Hematopoietic multipotent progenitor cell treated with erythropoietin and hydrocortisone succinate and interleukin-3 and kit ligand, for 8 days (in vitro differentiated cells): ENCODE measurements at places on chromosomes 1 and 21.

GRCh38 chr1:40001456-40001855 lies 39.1 kb upstream of the CAP1 start:
- no peak for DNase-seq

GRCh38 chr1:226063977-226064815 lies 1.7 kb downstream of the H3-3A start:
- DNase-seq: peak; percentile 72

DNA sequence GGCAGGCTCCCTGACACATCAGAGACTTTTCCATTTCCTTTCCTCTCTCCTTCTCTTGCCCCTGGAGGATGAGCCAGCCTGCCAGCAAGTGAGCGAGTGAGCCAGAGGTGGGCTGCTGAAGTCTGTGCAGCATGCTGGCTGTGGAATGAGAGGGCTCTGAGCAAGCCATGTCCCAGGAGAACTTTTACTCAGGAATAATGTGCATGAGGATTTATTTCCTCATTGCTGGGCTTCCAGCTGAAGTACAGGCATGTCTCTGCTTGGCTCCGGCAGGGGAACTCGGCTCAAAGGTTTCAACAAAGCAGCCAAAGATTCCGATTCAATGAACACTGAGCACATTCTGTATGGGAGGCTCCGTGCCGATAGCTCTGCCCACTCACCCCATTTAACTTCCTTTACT lies 43.7 kb downstream of the UBIAD1 start:
- DNase-seq: no peak

GRCh38 chr1:66925558-66925910 lies 744 bp downstream of the MIER1 start:
- DNase-seq: no peak

- no peak for DNase-seq
Observed at GRCh38 chr1:185869590-185869989, 135.4 kb downstream of the HMCN1 start.

DNA sequence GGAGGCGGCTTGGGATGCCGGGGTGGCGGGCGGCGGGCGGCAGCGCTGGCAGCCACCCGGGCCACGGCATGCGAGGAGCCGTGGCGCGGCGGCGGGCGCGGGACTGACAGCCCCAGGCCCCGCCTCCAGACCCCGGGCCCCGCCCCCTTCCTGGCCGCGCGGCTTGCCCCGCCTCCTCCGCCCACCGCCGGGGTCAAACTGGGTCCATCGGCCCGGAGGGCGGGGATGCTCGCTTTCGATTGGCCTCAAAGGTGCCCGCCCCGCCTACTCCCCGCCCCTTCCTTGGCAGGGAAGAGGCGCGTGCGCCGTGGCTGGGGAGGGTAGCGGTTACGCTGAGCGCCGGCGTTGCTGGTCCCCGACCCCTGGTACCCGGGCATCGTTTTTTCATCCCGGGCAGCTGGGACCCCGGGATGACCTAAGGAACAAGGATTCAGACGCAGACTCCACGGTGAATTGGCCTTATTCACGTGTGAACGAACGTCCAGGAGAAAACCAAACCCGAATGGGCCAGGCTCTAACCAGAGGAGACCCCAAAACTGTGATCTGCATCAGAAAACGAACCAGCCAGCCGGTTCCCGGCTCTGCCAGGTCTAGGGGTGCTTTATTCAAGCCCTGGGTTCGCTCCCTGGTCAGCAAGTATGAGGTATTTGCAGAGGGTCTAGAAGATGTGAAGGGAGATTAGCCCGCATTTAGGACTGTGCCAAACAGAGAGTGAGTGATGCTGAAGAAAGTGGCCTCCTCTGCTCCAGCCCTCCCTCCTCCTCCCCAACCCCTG lies 117.2 kb upstream of the GUCA2B start:
- DNase-seq: peak; percentile 88

- no peak for DNase-seq
Observed at GRCh38 chr1:118304722-118305359, 119.8 kb upstream of the SPAG17 start.

DNA sequence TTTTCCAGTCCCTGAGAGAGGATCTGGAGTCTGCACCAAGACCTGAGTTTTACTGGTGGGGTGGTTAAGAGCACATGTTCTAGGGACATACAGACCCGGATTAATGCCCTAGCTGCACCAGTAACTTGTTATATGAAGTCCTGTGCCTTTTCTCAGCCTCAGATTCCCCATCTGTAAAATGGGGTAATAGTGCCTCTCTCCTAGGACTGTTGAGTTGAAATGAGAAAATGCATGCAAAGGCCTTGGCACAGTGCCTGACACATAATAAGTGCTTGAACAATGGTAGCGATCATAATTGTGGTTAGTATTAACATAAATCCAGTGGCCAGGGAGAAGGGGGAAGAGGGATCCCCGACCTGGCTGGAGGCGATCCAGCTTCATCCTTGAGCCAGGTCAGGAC lies 12.3 kb downstream of the AHDC1 start:
- DNase-seq: peak; percentile 29

GRCh38 chr1:64215576-64215975 lies 12.2 kb downstream of the UBE2U start:
- DNase-seq: no peak

GRCh38 chr1:231310391-231310934 lies 27.2 kb downstream of the EXOC8 start:
- DNase-seq: no peak

DNA sequence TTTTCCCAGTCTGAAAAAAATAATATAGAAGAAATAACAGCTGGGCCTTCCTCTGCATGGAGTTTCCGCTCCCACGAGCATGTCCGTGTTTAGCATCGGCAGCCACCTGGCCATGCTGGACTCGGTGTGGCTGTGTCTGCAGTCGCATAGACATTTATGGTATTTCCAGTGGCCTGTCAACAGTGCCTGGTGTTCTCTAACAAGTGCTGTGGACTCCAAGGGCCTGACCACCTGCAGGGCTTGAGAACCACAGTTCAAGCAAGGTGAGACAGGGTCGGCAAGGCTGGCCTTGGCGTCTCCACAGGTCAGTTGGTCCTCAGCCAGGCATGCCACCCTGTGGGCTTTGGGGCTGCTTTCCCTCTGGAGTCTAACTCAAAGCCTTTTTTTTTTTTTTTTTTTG lies 124.8 kb downstream of the PGBD5 start:
- no peak for DNase-seq

GRCh38 chr1:87176087-87176486 lies 152.6 kb upstream of the LMO4 start:
- DNase-seq: no peak

- DNase-seq: no peak
Observed at GRCh38 chr1:228883535-228883934, 148.3 kb downstream of the RHOU start.

DNA sequence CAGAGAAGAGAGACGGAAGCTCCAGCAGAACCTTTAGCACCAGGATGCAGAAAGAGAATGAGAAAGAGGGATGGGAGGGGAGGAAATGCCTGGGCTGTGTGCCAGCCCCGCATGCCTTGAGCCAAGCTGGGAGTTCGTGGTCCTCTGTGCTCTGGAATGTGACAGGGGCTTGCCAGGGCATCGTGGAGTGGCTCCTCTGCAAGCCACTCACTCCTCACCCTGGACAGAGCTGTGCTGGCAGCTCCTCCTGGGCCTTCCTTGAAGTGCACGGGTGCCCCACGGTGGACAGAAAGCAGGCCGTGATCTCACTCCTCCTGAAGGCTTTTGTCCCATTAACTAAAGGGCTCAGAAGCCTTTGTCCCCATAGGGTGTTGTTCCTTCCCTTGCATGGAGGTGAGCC lies 34.8 kb upstream of the PRELP start:
- DNase-seq: no peak

- no peak for DNase-seq
Observed at GRCh38 chr1:56972976-56973375, 7.2 kb upstream of the C8B start.

DNA sequence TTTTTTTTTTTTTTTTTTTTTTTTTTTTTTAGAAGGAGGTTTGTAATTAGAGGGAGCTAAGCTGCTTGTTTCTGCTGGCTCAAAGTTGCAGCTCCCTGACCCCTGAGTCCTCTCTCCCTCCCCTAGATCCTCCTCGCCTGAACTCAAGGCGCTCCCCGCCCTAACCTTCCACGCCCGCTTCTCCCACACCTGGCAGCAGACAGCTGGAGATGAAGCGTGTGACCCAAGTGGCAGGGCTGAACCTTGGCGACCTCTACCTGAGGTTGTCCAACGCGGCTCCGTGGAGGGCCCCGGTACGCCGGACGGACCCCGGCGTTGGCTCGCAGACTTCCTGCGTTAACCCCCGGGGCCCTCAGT lies 795 bp downstream of the NGF start:
- no peak for DNase-seq

DNA sequence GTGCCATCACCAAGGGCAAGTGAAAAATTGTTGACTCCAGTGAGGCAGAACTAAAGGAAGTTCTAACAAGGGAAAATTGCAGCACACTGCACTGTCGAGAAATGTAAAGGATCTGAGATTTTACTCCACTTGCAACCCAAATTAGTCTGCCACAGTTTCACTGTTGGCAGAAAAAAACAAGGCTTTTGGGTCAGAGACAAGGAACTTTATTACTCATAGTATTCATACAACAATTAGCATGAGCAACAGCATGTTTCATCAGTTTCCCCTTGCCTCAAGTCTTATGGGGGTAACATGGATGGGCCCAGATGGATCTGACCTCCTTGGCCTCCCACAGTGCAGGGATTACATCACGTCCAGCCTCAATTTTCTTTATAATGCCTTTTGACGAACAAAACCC lies 125.3 kb downstream of the LTN1 start:
- no peak for DNase-seq

DNA sequence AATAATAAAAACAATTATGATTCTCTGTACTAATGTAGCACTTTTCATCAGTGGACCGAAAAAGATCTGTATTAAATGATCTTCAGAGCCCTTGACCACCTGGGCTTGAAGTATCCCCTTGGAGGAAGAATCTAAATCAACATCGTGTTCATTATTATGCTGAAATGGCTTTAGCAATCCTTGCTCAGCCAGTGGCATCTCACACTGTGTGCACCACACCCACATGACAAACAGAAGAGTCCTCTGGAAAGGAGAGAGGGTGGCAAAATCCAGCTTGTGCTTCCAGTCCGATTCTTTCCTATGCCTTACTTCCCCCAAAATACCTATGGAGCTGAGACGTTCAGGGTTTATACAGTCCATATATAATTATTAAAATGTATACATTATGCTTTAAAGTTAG lies 318.5 kb upstream of the RUNX1 start:
- no peak for DNase-seq

DNA sequence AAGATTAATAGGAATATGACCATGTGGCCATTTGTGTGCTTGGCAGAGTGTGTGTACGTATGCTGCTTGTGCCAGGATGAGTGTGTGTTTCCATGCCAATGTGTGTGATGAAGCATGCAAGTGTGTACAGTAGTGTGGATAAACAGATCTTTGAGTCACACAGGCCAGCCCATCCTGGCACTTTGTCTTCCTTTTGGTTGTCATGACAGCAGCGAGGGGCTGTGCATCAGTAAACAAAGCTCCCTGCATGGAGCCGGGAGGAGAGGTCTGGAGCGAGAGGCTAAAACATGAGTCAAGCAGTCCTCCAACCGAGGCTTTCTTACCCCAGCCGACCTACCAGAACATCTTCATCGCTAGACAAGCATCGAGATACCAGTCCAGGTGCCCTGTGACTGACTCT lies 221.2 kb downstream of the CACNA1E start:
- no peak for DNase-seq

DNA sequence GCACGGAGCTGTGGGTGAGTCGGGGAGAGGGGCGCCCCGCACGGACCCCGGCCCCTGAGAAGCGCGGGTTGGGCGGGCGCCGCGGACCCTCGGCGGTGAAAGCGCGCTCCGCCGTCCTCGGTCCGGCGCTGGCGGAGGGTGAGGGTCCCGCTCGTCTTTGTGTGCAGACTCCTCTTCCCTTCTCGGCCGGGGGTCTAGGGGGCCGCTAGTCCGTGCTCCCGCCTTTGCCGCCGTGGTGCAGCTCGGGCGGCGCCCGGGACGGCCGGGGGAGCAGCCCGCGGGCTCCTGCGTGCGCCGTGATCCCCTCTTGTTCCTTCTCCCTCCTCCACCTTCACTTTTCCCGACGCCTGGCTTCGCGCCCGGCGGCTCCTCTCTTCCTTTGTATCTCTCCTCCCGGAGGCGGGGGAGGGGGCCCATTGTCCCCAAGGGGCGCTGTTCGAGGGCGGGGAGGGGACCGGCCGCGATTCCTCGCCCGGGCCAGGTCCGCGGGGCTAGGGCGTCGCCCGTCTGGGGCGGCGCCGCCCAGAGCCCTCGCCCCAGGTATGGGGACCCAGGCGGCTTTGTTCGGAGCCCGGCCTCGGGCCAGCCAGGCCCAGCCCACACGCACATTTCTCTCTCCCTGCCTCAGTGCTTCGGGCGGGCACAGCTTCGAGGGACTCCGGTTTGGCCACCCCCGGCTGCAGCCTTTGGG lies 519 bp downstream of the FNBP1L start:
- no peak for DNase-seq

DNA sequence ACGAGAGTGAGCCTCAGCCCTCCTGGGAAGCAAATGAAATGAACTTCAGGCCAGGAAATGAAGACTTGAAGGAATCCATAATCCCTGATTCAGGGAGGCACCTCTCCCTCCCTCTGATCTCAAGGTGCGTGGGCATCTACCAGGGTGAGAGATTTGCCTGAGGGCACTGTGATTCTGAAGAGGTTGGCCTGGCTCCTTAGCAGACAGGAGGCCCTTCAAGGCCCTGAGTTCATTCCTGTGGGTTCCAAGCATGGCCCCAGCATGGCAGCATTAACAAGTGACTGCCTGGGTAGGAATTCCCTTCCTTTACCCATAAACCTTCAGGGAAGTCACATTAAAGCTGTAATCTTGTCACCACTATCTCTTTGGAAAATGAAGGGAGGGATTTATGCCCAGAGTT lies 29.8 kb upstream of the IFNGR2 start:
- no peak for DNase-seq

- no peak for DNase-seq
Observed at GRCh38 chr1:51301152-51301843, 29.1 kb downstream of the TTC39A start.

DNA sequence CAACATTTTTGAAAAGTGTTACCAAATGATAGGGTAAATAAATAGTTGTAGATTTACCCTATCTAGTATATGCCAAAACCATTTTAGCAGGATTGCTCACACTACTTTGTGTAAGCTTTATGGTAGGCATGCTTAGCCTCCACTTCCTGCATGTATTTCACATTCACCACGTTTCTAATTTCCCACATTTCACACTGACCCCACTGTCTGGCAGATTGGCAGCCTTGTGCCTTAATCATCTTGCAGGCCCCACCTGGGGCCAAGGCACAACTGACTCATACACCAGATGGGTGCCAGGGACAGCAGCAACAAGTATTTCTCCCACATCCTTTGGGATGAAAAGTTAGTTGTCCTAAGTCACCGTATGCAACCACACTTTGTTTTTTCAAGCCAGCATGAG lies 21.2 kb upstream of the CENPF start:
- no peak for DNase-seq

GRCh38 chr1:241848686-241849344 lies 811 bp downstream of the EXO1 start:
- no peak for DNase-seq

DNA sequence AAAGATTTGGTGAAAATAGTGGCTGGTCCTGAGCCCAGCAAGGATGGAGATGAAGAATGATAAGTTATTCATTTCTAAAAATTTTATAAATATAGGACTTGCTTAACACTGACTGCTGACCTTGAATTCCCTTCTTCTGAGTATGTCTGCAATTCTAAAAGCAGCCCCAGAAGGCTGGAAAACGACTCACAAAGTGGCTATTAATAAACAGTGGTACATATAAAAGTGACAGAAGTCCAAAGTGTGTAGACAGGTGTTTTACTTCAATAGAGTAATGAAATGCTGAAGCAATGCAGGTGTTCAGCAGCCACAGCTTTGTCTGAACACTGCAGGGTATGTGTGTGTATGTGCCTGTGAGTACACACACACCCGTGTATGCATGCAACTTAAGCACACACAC lies 219.0 kb upstream of the NRIP1 start:
- no peak for DNase-seq
